ENCODE measurements at places on chromosomes 5 and 9.

DNA sequence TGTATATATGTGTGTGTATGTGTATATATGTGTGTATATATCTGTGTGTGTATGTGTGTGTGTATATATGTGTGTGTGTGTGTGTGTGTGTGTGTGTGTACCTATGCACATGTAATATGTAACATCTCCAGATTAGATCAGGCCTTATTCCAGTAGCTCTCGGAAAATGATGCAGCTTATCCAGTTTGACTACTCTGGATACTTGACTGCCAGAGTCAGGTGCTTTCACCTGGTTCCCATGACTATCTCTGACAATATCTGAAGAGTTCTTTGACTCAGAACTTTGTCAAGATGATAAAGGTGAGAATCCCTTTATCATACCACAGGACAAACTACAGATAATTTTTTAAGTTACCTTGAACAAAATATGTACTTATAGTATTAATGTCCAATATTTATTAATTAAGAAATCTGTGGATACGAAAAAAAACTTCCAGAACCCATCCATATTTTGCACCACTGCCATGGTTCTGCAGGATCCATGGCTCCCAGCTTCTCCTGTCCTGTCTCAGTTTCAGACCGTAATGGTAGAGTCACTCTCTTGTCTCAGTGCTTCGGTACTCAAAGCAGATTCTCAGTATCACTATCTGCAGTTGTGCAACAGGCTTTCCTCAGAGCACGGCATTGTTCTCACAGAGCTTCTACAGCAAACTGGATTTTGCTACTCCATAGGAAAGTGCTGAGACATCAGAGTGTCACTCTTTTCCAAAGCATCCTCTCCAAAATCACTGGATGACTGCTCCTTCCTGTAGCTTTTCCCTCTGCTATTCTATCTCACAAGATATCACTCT, 164.4 kb upstream of the SLC12A2 start:
- DNase-seq: no peak

DNA sequence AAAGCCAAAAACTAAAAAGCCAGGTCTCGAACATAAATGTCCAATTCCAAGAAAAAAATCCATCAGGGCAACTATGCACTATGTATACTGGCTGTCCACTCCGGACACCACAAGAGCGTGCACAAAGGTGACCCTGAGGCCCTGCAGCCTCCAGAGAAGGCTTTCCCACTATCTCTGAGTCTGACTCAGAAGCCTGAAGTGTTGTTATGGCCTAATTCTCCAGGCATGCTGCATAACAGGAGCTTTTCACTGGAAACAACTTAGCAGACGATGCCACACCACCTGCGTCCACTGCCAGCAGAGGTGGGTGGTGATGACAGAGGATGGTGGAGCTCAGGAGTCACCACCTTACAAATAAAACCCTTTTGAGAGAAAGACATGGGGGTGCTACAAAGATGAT, 63.7 kb downstream of the HABP4 start:
- no peak for DNase-seq

DNA sequence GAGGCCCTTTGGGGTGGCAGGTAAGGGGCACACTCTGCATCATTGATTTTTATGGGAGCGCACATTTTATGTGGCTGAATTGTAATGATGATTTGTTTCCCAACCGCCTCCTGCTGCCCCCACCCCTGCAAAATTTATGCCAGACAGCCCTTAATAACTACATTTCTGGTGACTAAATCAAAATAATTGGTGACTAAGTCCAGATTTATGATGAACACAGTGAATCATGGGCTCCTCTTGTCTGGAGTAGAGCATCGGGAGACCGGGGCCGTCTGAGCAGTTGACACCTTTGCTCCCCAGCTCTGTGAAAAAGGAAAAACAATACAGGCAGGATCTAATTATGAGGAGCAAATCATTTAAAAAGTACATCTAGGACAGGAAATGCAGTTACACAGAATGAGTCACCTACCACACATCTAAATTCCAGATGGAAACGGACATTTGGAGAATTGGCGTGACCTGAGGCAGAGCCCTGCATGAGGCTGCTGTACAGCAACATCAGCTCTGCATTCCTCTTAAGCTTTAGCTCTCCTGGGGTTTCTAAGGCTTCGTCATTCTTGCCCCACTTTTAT, 58.9 kb downstream of the DOCK2 start:
- DNase-seq: no peak

GRCh38 chr5:3277590-3278196, 317.9 kb upstream of the IRX1 start:
- DNase-seq: no peak
